AG20443 (cell line): ENCODE measurements at places on chromosomes 11 and 22.

DNA sequence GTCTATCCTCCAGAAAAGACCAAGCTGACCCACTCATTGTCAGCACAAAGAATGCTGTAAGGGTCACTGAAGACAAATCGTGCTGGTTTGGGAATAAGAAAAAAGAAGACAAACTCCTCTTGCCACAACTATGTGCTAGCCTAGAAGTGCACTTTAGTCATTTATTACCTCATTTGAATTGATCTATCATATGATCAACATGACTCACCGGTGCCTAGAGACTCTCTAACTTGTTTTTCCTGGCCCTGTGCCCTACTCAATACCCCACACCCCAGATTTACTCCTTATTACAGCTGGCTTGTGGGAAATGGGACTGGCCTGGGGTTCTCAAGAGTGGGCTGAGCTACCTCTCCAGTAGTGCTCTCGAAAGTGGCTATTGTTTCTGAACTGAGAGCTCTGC is 35.9 kb upstream of the HORMAD2 start:
- DNase-seq = peak; percentile 87

DNA sequence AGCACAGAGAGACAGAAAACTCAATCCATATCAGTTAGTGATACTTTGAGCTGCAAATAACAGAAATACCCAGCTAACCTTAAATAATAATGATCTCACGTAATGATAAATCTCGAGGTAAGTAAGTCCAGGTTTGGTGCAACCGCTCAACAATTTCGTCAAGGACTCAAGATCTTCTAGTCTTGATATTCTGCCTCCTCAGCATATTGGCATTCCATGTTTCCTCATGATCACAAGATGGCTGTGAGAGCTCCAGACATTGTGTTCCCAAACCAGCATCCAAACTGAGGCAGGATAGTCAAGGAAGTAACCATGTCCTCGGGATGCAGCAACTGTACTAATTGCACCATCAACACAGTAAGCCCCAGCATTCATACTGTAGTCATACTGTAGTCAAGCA is 7.5 kb upstream of the LARGE1 start:
- no peak for DNase-seq

DNA sequence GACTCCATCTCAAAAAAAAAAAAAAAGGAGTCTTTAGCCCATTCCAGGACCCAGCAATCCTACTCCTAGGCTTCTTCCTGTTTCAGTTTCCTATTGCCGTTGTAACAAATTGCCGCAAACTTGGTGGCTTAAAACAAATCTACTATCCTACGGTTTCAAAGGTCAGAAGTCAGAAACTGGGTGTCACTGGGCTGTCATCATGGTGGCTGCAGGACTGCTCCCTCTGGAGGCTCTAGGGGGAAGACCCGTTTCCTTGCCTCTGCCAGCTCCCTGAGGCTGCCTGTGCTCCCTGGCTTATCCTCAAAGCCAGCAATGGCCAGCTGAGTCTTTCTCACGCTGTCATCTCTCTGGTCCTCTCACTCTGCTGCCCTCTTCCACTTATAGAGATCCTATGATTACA is 8.7 kb upstream of the DAGLA start:
- no peak for DNase-seq

GRCh38 chr11:126718276-126718675 is 282.3 kb downstream of the KIRREL3 start:
- DNase-seq = peak; percentile 65

GRCh38 chr11:66851239-66851596 is 5.6 kb upstream of the LRFN4 start:
- no peak for DNase-seq

GRCh38 chr11:46489656-46490560 is 98.3 kb upstream of the CHRM4 start:
- DNase-seq = peak; percentile 35

DNA sequence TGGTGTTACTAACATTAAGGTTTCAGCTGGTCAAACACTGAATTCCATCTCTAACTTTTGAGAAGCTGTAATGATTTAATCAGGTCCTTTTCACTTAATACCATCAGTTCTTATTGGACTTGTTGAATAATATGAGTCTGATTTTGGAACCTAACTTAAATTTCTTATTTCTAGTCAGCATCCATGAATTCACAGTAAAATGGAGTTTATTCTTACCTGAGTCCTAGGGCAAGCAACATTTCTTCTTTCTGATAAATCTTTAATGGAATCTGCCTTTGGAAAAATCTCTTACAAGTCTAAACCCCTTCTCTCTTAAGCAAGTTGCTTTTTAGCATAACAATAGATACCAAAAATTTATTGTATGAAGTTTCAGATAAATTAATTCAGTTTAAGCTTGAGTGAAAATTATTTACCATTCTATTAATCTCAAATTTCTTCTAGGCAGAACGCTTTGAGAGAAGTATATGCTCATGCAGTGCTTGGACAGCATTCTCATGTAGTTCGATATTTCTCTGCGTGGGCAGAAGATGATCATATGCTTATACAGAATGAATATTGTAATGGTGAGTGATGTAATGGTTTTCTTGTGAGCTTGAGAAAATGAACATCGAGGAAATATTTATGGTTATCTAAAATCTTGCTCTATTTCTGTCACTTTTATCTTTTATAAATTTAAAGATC is 3.4 kb downstream of the WEE1 start:
- DNase-seq = no peak

- DNase-seq = no peak
Measured at GRCh38 chr11:15342163-15342562, 227.4 kb downstream of the INSC start.

- DNase-seq = no peak
Measured at GRCh38 chr11:11965656-11966353, 42.6 kb downstream of the DKK3 start.

DNA sequence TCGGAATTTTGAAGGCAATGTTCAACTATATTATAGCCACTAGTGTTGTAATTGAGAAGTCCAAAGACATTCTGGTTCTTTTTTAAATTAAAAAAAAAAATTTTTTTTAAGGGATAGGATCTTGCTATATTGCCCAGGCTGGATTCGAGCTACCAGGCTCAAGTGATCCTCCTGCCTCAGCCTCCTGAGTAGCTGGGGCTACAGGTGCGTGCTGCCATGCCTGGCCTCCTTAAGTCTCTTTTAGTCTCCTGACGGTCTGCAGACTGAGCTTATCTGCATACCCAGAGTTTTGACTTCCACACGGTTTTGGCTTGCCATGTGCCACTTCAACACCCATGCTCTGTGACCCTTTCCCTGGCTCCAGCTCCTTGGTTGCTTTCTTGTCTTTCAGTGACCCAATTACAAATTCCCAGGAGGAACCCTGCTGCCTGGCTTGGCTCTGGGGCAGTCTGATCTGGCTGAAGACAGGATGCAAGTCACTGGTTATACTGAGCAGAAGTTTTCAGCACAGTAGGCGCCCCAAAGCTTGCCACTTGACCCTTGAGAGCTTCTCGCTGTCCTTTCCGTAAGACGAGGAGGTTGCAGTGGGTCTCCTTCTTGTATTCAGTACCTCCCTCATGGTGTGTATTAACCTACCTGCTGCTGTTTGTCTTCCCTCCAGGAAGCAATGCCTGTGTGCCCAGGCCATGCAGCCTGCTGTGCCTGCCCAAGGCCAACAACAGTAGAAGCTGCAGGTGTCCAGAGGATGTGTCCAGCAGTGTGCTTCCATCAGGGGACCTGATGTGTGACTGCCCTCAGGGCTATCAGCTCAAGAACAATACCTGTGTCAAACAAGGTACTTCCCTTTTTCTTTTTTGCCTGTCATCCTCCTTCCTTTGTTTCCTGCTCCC is 113.8 kb upstream of the SORL1-AS1 start:
- no peak for DNase-seq

GRCh38 chr11:91686281-91686680 is 538.3 kb upstream of the FAT3 start:
- no peak for DNase-seq

GRCh38 chr22:22784249-22785039 is 103.2 kb upstream of the IGLL5 start:
- no peak for DNase-seq

DNA sequence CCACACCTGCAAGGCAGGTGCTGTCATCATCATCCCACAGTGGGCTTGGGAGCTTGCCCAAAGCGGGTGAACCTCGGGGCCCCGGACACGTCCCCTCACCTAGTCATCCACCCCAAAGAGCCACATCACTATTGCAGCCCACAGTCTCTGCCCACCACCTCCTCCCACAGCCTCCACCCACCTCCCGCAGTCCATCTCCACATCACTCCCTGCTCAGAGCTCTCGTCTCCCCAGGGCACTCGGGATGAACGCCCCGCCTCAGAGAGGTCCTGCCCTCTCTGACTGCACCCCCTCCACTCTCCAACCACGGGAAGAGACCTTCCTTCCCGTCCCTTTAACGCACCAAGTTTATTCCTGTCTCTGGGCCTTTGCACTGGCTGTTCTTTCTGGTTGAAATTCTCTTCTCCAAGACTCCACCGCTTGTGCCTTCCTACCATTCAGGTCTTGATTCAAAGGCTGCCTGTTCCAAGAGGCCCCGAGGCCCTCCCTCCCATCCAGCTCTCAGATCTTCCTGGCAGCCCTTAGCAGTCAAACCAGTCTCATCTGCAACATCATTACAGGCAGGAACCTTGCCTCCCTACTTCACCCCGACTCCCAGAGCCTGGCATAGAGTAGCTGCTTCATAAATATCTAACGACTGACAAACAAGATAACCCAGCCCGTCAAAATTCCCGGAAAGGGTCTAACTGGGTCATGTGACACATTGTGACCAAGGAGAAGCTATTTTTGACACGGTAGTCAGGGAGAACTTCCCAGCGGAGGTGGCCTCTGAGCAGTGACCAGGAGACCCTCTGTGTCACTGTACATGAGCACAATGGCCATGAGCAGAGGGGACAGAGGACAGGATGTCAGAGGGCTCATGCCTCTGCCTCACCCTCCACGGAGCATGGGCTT is 11.1 kb downstream of the KCNJ4 start:
- DNase-seq = no peak

GRCh38 chr11:120324932-120325810 is at the start of gene TLCD5:
TSS of gene TLCD5 (plus strand) at chr11:120325299. CDS start at chr11:120327442, 2,143 bp downstream.
- peak; percentile 84 for DNase-seq

DNA sequence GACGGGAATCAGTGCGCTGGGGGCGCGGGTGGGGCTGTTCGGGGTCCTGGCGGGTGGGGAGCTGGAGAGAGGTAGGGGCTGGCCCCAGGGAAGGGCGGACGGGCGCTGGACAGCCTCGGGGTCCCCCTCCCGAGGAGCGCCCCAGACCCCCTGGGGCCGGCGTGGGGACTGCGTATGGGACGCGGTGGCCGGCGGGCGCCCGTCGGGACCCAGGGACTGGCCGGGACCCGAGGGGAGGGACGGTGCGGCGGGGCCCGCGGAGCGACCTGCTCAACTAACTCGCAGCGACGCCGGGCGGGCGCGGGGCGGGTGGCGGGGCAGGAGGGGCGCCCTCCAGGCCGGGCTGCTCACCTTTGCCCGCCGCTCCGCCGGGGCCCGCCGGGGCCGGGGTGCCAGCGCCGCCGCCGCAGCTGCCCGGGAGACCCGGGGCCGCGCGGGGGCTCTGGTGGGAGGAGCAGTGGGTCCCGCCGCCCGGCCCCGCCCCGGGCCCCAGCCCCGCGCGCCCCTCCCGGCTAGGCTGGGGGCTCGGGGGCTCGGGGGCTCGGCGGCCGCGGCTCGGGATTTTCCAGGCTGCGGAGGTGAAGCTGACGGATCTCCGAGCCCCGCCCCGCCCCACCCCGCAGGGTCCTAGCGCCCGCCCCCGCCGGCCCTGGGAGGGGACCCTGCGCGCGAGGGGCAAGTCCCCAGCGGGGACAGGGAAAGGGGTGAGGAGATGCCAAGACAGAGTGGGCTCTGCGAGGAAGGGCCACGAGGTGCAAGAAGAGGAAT is 12.3 kb downstream of the STARD10 start:
- peak; percentile 80 for DNase-seq

DNA sequence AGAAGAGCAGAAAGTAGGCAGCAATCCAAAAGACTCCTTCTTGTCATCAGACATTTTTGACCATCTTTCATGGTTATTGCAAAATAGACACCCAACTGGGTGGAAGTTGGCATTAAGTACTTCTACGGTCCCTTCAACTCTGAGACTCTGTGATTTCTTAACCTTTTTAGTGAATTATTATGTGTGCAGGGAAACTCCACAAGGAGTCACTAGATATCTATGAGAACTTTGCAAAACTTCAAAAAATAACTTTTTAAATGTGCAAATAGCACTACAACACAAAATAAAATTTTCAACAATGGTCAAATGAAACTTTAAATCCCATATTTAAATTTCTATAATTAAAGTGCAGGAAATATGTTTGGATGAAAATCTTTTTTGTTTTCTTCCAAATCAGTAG is 88.7 kb downstream of the SLC17A6 start:
- peak; percentile 9 for DNase-seq

DNA sequence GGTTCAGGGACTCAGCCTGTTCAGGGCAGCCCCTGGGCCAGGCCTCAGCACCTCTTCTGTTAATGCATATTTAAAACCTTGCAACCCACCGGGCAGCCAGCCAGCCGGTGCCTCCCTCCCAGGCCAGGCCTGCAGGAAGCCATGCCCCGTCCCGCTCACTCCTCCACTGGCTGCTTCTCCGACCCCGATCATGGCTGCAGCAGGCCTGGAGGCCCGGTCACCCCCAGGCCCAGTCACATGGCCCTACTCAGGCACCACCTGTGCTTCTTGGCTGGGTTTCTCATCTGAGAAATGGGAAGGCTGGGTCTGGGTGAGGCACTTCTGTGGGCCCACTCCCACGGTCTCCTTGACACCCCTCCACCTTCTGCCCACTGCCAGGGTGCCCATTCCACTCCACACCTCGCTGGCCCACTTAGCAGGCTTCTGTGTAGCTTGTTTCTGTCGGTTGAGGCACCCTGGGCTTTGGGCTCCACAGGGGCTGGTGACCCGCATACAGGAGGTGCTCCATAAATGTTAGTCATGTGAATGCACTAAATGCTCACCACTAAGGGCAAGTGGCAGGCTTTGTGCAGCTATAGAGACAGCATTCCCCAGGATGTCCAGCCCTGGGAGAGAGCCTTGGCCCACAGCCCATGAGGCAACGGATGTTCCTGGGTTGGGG is 11.4 kb downstream of the RTN4R start:
- no peak for DNase-seq

DNA sequence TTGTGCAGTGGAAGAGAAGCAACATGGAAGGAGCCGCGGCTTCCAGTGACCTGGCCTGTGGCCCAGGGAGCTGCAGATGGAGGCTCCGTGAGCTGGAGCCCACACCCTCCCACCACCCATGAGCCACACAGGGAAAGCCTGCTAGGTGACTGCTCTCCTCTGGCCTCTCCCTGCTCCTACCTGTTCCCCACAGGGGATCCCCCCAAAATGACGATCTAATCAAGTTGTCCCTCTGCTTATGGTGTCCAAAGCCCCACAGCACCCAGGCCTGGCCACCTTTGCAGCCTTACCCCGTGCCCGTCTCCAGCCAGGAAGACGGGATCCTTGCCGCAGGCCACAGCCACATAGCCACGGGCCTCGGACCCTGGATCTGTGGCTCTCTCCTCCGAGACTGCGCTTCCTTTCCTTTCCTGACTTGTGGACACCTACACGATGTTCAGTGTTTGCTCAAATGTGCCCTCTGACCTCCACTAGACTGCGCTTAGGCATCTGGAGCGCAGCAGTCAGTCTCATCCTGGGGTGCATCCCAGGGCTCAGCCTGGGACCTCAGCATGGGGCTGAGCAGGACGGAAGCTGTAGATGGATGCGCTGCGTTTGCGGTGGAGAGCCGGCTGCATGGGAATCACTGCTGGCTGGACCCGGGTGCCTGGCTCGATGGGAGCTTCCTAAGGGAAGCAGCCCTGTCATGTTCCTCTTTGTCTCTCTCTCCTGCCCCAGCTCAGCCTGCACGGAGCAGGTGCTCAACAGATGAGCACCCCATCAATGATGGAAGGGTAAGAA is 133.3 kb downstream of the ST3GAL4 start:
- no peak for DNase-seq

GRCh38 chr11:24391167-24391566 is 105.7 kb upstream of the LUZP2 start:
- peak; percentile 11 for DNase-seq
